Kidney (tissue), 22 donors: ENCODE measurements at places on chromosomes 2 and 18. TPM values are rescaled to one million over a fixed set of nuclear protein-coding genes. Genes with fewer than 3 reads are reported as not detected.

FBLN7 gene
- polyA plus RNA-seq: 0.71 TPM

- no peak for DNase-seq
Measured at GRCh38 chr2:151403914-151404313, 5.8 kb upstream of the RIF1 start.

ITGA6 gene
- 32.8 TPM for polyA plus RNA-seq

DNA sequence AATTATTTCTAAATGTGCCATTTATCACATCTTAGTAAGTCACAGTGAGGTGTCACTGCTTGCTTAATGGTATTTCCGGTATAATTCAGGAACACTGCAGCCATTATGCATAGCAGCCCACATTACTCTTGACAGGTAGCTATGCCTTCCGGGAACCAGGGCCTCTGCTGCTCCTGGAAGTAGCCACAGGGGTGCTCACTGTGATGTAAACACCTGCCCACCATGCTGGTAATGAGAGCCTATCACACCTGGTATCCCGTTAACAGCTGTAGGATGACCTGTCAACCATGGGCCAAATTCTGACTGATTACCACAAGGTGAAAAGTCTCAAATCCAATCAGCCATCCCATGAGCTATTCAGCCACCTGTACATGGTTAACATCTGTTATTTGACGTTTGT, 647.0 kb upstream of the NXPH2 start:
- DNase-seq: no peak
